Activated CD4-positive, alpha-beta memory T cell treated with anti-CD3 and anti-CD28 coated beads, Interleukin-2, amount 10 ng/mL, durations not matched to agents 7 days and 5 days (primary cell): ENCODE measurements at places on chromosomes 5 and 9. TPM values are rescaled to one million over a fixed set of nuclear protein-coding genes. Genes with fewer than 3 reads are reported as not detected.

GRCh38 chr5:92409134-92409533 lies 1026.0 kb upstream of the ARRDC3 start:
- no peak overlapping the region for H3K27ac ChIP-seq
- DNase-seq, result no peak
- no peaks in the 10 kb centered on the region for H3K27me3 ChIP-seq
- H3K4me1 ChIP-seq, result no peaks in the 10 kb centered on the region
- no peak overlapping the region for H3K4me3 ChIP-seq

DNA sequence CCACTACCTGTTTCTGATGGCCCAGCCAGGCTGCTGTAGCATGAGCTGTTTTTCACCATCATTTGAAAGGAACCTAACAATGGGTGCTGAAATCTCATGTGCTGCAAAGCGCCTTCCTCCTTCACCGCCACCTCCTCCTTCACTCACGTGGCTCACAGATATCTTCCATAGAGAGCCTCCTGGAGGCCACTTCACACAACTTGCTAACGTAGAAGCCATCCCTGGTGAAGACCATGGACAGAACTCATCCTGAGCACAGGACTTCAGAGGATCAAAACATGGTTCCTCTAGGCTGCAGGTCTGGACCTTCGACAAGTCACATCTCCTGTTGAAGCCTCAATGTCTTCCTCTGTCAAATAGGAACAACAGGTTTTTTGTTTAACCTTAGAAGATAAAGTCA lies 155.5 kb upstream of the RAD23B start:
- H3K4me1 ChIP-seq, result no peaks in the 10 kb centered on the region
- DNase-seq, result no peak
- H3K4me3 ChIP-seq, result no peak overlapping the region

Gene PCDH12
- total RNA-seq, result 2.2 TPM

Gene SLC46A2
- total RNA-seq, result not detected

Gene ABO
- total RNA-seq, result 0.53 TPM

GRCh38 chr9:102796244-102796643 lies 198.9 kb upstream of the CYLC2 start:
- H3K4me1 ChIP-seq, result no peaks in the 10 kb centered on the region
- H3K27me3 ChIP-seq, result no peaks in the 10 kb centered on the region
- H3K4me3 ChIP-seq, result no peak overlapping the region
- no peak for DNase-seq
- no peak overlapping the region for H3K27ac ChIP-seq
- no peaks in the 10 kb centered on the region for H3K36me3 ChIP-seq

Gene SPOCK1
- total RNA-seq, result 0.86 TPM

DNA sequence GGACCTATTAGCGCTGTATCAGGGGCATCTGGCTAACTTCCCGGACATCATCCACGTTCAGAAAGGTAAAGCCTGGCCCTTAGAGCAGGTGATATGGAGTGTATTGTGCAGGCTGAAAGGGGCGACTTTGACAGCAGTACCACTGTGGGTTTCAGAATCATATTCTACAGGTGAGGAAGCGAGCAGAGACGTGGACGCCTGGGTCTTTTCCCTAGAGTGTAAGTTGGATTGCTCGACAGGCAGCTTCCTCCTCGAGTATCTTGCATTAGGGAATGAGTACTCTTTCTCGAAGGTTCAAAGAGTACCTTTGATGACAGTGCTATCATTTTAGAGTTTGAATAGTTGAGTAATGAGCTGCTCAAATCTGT lies 1.9 kb downstream of the SNX18 start:
- peaks cover 56% of the 10 kb centered on the region for H3K36me3 ChIP-seq
- peaks cover 21% of the 10 kb centered on the region for H3K27me3 ChIP-seq
- peak overlapping the region; percentile 69 for H3K27ac ChIP-seq

GRCh38 chr5:849651-850301 lies 1.0 kb downstream of the ZDHHC11 start:
- DNase-seq, result no peak
- no peak overlapping the region for H3K27ac ChIP-seq
- H3K27me3 ChIP-seq, result no peaks in the 10 kb centered on the region
- peaks cover 4% of the 10 kb centered on the region for H3K4me1 ChIP-seq
- H3K36me3 ChIP-seq, result no peaks in the 10 kb centered on the region

DNA sequence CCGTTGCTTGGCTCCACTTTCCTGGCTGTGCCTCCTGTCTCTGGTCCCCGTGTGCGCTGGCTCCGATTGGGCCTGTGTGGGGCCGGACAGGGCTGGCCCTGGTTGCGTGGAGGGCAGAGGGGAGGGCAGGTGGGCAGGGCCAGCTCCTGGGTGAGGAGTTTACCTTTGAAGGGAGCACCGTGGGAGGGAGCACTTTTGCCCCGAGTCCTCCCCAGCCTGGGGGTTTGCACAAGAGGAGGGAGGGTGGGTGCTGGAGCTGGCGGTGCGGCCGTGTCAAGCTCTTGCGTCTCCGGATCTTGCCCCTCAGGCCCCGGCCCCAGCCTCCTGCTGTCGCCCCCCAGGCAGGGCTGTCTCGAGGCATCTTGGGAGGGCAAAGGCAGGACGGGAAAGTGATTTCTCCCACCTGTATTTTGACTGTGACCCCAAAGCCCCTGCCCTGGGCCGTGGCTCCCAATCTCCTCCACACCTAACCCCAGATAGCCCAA lies 48.3 kb upstream of the EXOC3 start:
- peak; percentile 15 for DNase-seq
- H3K4me1 ChIP-seq, result peaks cover 43% of the 10 kb centered on the region
- H3K27ac ChIP-seq, result peak overlapping the region; percentile 5
- H3K36me3 ChIP-seq, result peaks cover 2% of the 10 kb centered on the region
- no peak overlapping the region for H3K4me3 ChIP-seq

Gene PCDHGB3
- total RNA-seq, result 0.25 TPM

DNA sequence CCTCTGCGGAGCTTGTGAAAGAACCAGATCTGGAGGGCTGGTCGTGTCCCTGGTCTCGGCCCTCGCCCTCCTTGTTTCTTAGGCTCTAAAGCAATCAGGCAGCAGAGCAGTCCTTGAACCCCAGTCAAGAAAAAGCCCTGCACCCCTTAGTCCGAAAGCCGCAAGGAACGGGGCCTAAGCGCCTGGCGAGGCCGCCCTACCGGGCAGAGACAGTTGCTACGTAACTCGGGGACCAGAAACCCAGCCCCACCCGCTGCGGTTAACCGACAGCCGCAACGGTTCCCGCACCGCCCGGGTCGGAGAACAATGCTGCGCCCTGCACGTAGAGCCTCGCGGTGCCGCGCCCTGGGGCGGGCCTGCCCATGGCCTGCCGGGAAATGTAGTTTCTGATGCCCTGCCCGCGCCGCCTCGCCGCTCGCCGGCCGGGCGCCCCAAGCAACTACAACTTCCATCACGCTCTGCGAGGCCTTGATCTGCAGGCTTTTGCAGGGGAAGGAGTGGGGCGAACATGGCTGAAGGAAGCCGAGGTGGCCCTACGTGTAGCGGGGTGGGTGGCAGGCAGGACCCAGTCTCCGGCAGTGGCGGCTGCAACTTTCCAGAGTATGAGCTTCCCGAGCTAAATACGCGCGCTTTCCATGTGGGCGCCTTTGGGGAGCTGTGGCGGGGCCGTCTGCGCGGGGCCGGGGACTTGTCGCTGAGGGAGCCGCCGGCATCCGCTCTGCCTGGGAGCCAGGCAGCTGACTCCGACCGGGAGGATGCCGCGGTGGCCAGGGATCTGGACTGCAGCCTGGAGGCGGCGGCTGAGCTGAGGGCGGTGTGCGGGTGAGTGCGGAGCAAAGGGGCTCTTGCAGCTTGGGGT lies at the start of gene SNAPC3:
Gene SNAPC3, plus strand, starts transcription at position 505 of the 859 bp plus-strand sequence. Its CDS starts 4 bp downstream, at position 509.
- peaks cover 6% of the 10 kb centered on the region for H3K27me3 ChIP-seq
- peak within 1 kb of the TSS; percentile 83 for H3K27ac ChIP-seq
- H3K4me3 ChIP-seq, result peak within 1 kb of the TSS; percentile 93

Gene ADRB2
- total RNA-seq, result 6.9 TPM

- H3K4me1 ChIP-seq, result peaks cover 39% of the 10 kb centered on the region
- no peak overlapping the region for H3K4me3 ChIP-seq
- H3K36me3 ChIP-seq, result peaks cover 2% of the 10 kb centered on the region
These were observed 22.0 kb downstream of the PAM start for GRCh38 chr5:102777099-102777498.

Gene GPR150
- total RNA-seq, result 1.7 TPM

DNA sequence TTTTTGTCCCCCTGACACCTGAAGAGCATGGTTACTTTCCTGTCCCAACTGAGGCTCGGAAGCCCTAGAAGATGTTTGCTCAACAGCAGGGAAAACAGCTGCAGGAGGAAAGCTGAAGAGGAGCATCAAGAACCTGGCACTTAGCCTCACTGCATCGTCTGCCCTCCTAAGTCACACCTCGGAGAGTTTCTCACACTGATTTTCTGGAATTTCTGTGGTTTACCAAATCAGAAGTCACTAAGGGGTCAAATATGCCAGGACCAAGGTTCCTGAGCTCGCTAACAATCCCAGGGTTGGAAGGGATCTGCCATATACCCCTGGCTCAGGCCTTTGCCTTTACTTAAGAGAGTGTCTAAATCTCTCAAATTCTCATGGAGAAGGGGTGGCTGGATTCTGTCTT lies 5.3 kb downstream of the IL12B start:
- DNase-seq, result no peak
- no peak overlapping the region for H3K27ac ChIP-seq
- H3K27me3 ChIP-seq, result peaks cover 39% of the 10 kb centered on the region
- H3K4me1 ChIP-seq, result peaks cover 2% of the 10 kb centered on the region
- no peak overlapping the region for H3K4me3 ChIP-seq
- no peaks in the 10 kb centered on the region for H3K36me3 ChIP-seq

- no peaks in the 10 kb centered on the region for H3K4me1 ChIP-seq
- H3K4me3 ChIP-seq, result no peak overlapping the region
- H3K27me3 ChIP-seq, result peaks cover 9% of the 10 kb centered on the region
- H3K27ac ChIP-seq, result no peak overlapping the region
- no peak for DNase-seq
These were observed 18.7 kb upstream of the DCAF12 start for GRCh38 chr9:34145165-34145564.

Gene EIF4E1B
- not detected for total RNA-seq

- H3K27ac ChIP-seq, result no peak within 1 kb of the TSS
- peaks cover 20% of the 10 kb centered on the region for H3K36me3 ChIP-seq
- H3K27me3 ChIP-seq, result peaks cover 57% of the 10 kb centered on the region
These were observed at the start of gene PRRT1B for GRCh38 chr9:131545003-131545785. Gene PRRT1B, plus strand, starts transcription at chr9:131545523. Its CDS starts 93 bp downstream, at chr9:131545616.

- no peak overlapping the region for H3K4me3 ChIP-seq
- no peak overlapping the region for H3K27ac ChIP-seq
- no peak for DNase-seq
- no peaks in the 10 kb centered on the region for H3K27me3 ChIP-seq
These were observed 18.2 kb downstream of the PPP2R2B start for GRCh38 chr5:146860213-146860893.

Gene LECT2
- not detected for total RNA-seq

DNA sequence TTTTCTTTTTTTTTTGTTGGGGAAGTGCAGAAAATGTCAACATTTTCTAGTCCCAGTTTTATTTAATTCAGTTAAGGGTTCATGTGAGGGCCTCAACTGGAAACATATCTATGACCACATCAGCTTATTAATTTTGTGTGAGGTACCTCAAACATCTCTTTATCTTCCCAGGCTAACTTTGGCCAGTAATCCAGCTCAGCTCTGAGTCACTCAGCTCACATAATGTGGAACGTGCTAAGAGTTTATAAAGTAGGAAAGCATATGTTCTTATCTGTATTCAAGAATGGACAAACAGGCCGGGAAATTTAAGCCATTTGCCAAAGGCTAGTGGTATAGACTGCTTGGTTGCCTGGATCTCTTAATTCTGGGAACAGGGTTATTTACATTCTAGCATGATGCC lies 118.4 kb downstream of the INSYN2B start:
- no peak overlapping the region for H3K4me3 ChIP-seq
- DNase-seq, result no peak
- H3K27ac ChIP-seq, result no peak overlapping the region

- H3K27ac ChIP-seq, result no peak overlapping the region
- H3K4me1 ChIP-seq, result peaks cover 23% of the 10 kb centered on the region
- no peak for DNase-seq
- H3K36me3 ChIP-seq, result peaks cover 60% of the 10 kb centered on the region
- no peak overlapping the region for H3K4me3 ChIP-seq
These were observed 35.9 kb downstream of the EFCAB9 start for GRCh38 chr5:172229904-172230303.

- H3K27me3 ChIP-seq, result no peaks in the 10 kb centered on the region
- peaks cover 26% of the 10 kb centered on the region for H3K36me3 ChIP-seq
- DNase-seq, result peak; percentile 87
- peak overlapping the region; percentile 97 for H3K27ac ChIP-seq
- peaks cover 74% of the 10 kb centered on the region for H3K4me1 ChIP-seq
- H3K4me3 ChIP-seq, result peak overlapping the region; percentile 69
These were observed 71.5 kb downstream of the ANKRD33B start for GRCh38 chr5:10635257-10635866.

- H3K36me3 ChIP-seq, result no peaks in the 10 kb centered on the region
- no peak overlapping the region for H3K27ac ChIP-seq
- H3K4me1 ChIP-seq, result no peaks in the 10 kb centered on the region
- DNase-seq, result no peak
- peaks cover 8% of the 10 kb centered on the region for H3K27me3 ChIP-seq
These were observed 34.1 kb upstream of the EFNA5 start for GRCh38 chr5:107704681-107705401.

- no peaks in the 10 kb centered on the region for H3K4me1 ChIP-seq
- H3K36me3 ChIP-seq, result no peaks in the 10 kb centered on the region
- peaks cover 24% of the 10 kb centered on the region for H3K27me3 ChIP-seq
- H3K4me3 ChIP-seq, result no peak overlapping the region
- DNase-seq, result no peak
These were observed 133.9 kb downstream of the FSTL4 start for GRCh38 chr5:133478199-133478985.

GRCh38 chr5:50646591-50646990 lies 19.8 kb upstream of the PARP8 start:
- no peak overlapping the region for H3K27ac ChIP-seq
- peaks cover 3% of the 10 kb centered on the region for H3K36me3 ChIP-seq
- no peak overlapping the region for H3K4me3 ChIP-seq
- no peaks in the 10 kb centered on the region for H3K27me3 ChIP-seq

Gene UBE2QL1
- total RNA-seq, result 0.10 TPM

Gene SLC45A2
- total RNA-seq, result not detected

DNA sequence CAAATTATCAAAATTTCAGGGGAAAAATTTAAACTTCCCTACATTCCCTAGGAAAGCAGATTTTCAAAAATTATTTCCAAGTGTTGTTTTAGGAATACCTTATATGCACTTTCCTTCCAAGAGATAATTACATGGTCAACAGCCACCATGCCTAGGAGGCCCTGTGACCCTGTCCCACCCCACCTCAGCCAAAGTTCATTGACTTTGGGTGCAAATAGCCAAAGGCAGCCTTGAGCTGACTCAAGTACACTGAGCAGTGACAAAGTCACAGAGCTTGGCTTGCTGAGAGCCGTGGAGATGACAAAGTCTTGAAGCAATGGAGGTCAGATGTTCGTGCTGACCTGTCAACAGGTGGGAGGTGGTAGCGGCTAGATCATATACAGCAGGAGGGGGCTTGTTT lies 24.3 kb upstream of the FBP1 start:
- no peak overlapping the region for H3K27ac ChIP-seq
- peaks cover 2% of the 10 kb centered on the region for H3K4me1 ChIP-seq
- no peak overlapping the region for H3K4me3 ChIP-seq
- DNase-seq, result no peak
- no peaks in the 10 kb centered on the region for H3K36me3 ChIP-seq
- H3K27me3 ChIP-seq, result peaks cover 32% of the 10 kb centered on the region

DNA sequence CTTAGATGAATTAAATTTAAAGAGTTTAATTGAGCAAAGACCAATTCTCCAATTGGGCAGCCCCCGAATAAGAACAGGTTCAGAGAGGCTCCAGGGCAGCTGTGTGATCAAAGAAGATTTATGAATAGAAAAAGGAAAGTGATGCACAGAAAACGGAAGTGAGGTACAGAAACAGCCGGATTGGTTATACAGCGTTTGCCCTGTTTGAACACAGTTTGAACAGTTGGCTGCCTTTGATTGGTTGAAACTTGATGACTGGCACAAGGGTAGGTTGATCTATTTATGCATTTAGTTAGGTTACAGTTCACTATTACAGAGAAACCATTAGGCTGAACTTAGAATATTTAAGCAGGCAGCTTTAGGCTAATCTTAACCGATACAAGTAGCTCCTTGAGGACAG lies 29.5 kb downstream of the NIM1K start:
- H3K4me1 ChIP-seq, result no peaks in the 10 kb centered on the region
- H3K4me3 ChIP-seq, result no peak overlapping the region
- H3K27ac ChIP-seq, result no peak overlapping the region
- DNase-seq, result no peak
